CD4-positive, alpha-beta T cell treated with Interferon alpha-2 for 1 hour (primary cell): ENCODE measurements at places on chromosomes 11 and 22.

GRCh38 chr11:11989774-11990744 is 18.4 kb downstream of the DKK3 start:
- DNase-seq = no peak

DNA sequence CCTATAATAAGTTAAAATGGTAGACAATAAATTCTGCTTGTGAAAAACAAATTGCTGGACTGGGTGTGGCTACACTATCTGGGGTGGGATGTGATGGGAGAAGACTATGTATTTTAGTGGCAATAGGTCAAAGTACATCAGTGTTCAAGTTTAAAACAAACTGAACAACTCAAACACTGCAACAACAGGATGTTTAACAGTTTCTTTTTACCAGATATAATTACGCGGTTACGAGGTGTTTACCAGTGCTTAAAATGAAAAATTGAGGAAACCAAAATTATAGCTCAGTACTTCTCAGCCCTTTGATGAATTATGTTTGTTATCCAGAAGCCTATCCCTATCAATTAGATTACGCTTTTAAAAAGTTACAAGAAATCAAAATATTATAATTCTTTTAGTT is 3.2 kb downstream of the PRDM10 start:
- no peak for DNase-seq

DNA sequence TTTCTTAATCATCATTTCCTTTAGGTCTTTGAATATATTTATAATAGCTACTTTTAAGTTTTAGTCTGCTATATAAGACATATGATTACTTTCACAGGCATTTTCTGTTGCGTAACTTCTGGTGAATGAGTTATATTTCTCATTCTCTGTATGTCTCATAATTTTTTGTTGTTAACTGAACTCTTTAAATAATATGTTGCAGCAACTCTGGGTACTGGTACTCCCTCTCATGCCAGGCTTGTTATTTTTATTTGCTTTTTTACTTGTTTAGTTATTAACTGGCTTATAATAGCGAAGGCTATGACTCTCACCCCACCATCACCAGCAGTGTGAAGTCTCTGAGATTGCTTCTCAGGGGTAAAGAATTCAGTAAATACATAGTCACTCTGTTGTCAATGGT is 524.2 kb upstream of the CHORDC1 start:
- DNase-seq = no peak

DNA sequence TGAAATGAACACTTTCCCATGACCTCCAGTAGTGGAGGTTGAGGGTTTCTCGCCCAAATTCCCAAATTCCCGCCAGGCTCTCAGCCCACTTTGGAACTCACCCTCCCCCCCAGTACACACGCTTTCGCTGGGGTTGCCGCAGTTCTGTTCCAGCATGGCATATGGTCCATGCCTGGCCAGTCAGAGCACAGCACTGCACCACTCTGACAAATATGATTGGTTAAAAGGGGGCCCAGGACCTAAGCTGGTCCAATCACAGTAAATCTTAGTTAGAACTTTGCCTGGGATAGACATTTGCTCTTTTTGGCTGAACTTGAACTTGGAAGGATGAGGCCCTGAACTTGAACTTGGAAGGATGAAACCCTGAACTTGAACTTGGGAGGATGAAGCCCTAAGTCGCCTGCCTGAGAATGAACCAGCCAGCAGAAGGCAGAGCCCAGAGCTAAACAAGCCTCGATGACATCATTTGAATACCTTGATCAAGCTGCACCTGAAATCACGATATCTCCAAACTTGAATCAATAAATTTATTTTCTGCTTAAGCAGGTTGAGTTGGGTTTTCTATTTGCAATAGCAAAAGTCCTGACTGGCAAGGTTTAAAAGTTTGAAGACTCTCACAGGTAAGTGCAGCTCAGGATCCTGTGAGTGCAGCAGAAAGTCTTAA is 12.6 kb upstream of the SSTR3 start:
- DNase-seq = no peak

- no peak for DNase-seq
Observed at GRCh38 chr11:19844806-19845205, 132.2 kb downstream of the NAV2 start.
